ENCODE measurements at places on chromosomes 5 and 9.

DNA sequence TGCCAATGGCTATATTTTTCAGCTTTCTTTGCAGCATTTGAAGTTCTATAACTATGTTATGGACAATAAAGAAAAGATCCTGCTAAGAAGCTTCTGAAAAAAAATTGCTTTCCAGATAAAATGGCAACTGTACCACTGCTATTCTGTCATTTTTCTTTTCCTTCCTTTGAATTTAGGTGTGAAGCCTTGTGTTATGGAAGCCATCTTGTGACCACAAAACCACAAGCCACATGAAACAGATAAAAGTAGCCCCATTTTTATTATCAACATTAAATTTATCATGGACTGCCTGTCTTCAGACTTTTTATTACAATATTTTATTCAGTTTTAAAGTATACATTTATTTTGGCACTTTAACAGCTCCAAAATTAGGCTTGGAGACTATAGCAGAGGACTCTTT lies 289.9 kb upstream of the ACTBL2 start:
- DNase-seq: no peak

- DNase-seq: no peak
Measured at GRCh38 chr9:29802454-29802853, 2229.2 kb upstream of the C9orf72 start.

DNA sequence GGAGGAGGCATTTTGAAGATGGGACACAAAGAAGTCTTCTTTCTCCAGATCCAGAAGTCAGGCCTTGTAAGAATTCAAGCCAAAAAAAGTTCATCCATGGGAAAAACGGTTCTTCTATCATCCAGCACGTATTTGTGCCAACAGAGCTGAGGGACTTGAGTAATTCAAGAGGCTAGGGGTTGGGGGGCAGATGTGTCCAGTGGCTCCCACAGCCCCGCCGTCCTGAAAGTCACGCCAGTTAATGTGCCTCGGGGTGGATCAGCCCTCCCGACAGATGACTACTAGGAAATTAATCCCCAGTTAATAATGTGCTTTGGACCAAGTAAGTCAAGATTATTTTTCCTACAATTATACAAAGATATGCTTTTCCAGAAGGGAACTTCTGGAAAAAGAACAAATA lies 23.4 kb downstream of the NREP start:
- DNase-seq: no peak

DNA sequence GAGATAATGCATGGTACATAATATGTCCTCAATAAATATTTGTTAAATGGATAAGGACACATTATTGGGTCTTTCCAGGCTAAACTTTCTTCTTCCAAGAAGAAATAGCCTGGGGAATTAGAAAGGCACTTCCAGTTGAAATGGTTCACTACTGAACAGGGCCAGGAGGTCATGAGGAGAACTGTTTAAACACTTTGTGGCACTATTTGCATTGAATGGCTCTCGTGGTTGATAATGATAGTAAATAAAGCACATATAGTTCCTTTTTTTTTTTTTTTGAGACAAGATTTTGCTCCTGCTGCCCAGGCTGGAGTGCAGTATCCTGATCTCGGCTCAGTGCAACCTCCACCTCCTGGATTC lies 19.9 kb upstream of the CAST start:
- no peak for DNase-seq

DNA sequence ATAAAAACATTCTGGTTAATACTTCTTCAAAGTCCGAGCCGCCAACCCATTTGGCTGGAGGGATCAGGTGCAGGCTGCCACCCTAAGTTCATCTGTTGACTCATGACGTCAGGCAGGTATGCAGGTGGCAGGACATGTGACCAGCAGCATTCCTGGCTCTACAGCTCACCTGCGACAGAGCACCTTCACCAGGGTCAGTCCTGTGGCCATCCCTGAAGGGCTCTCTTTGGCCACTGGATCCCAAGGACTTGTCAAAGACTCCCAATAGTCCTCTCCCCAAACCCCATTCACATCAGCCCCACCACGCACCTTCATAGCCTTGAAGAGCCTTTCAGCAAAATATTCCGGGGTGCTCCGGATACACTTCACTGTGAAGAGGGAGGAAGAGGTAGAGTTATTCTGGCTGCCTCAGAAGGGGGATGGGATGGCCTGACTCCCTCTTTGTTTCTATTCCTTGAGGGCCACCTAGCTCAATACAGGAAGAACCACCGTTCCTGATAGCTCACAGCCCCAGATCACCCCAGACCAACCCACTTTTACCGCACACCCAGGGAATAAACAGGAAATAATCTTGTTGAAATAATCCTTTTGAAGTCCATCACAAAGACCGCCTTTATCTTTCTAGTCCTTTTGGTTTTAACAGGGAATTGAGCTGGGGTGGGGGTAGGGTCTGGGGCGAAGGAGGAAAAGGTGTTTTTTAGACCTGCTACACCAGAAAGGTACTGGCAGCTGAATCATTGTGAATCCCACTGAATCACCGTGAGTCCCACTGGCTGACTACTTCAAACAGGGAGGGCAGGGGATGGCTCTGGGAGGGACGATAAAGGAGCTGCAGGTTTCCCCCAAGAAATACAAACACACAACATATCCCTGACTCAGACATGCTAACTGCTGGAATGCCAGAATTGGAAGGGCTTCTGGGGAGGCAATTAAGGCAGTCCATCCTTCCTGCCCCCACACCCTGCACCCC lies 26.4 kb downstream of the ANXA6 start:
- DNase-seq: no peak

DNA sequence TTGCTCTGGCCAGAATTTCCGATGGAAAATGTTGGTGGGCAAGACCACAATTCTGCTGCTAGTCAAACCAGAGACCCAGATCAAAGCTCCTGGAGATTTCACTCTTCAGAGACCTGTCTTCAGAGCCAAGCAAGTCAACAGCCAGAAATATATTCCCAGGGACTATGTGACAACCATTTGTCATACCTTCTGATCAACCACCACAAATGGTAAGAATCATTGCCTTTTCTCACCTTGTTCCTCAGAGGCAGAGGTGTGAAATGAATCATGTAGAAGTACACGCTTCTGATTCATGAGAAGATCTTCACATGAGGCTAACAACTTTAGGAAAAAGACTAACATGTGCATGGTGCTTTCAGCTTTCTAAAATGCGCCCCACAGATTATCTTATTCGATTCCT lies 53.5 kb downstream of the SUSD1 start:
- DNase-seq: peak; percentile 12

GRCh38 chr5:139696894-139697658 lies 48.9 kb downstream of the CXXC5 start:
- DNase-seq: peak; percentile 34

DNA sequence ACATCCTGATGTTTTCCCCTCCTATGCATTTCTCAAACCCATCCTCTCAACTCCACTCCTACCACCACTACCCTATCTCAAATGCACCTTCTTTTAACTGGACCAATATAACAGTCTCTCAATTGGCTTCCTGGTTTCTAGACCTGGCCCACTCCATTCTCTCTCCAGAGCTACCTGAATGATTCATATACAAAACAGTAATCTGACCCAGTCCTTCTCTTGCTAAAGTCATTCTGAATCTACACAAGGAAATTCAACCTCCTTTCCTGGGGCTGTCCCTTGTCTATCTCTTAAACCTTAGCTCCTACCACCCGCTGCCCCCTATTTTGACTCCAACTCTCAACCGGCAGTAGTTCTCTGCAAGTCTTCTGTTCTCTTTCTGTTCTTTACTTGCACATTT lies 97.2 kb downstream of the PCSK1 start:
- DNase-seq: no peak

DNA sequence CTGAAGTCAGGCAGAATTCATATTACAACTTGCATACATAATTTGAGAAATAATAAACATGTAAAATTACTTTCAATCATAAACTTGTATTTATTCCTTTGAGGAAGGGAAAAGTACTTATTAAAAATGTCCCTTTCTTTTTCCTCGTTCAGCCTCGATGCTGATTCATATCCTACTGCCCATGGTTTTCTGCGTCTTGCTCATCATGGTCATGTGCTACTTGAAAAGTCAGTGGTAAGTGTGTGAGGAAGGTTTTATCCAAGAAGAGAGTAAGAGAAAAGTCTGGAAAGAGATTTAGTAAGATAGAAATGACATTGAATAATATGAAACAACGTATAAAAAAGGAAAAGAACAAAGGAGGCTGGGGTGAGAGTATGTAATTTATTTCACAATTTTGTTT lies 85.9 kb downstream of the OSMR start:
- no peak for DNase-seq

- DNase-seq: no peak
Measured at GRCh38 chr9:105194234-105194633, 50.2 kb upstream of the SLC44A1 start.

DNA sequence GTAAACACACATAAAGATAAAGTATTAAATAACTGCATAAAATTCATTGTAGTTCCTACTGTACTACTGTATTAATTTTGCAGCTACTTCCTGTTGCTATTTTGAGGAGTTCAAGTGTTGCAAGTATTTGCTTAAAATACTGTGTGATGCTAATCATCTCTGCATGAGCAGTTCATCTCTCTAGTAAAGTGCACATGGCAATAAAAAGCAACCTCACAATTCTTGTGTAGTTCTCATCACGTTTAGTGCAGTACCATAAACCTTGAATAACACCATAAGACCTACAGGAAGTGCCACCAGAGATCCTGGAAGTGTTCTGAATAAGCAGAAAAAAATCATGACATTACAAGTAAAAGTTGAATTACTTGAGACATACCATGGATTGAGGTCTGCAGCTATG lies 34.6 kb downstream of the CPLANE1 start:
- peak; percentile 11 for DNase-seq

GRCh38 chr9:104869811-104870210 lies 58.1 kb downstream of the ABCA1 start:
- DNase-seq: no peak

- DNase-seq: no peak
Measured at GRCh38 chr9:119179701-119180100, 189.5 kb downstream of the BRINP1 start.

DNA sequence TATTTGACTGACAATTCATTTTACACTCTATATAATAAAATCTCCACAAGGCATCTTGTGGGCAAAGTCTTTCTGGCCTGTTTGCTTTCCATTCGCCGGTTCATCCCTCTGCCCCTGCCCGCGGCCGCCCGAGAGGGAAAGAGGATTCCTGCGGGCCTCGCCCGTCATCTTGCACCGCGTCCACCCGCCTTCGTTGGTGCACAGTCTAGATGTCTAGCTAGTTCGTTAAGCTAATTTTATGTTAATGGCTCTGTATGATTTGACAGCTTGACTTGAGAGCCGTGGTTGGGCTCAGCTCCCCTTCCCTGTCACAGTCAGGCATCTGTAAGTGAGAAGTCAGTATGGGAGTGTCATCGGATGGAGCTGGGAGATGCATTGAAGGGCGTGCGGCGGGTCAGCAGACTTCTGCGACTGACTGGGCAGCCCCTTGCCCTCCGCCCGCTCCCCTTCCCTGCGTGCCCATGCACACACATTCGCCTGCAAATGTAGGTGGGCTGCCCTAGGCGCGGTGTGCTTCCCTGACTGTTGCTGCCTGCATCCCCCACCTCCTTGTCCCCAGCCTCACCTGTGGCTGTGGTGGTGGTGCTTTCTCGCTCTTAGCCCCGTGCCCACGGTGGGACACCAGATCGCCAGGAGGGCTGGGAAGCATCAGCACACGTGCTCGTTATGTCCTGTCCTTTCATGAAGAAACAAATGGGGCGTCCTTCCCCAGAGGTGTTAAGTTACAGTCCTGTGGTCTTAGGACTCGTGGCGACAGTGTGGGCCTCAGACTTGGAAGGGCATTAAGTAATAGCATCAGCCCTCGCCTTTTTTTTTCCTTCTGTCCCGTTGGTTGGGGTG lies 25.9 kb upstream of the PRDM12 start:
- no peak for DNase-seq

DNA sequence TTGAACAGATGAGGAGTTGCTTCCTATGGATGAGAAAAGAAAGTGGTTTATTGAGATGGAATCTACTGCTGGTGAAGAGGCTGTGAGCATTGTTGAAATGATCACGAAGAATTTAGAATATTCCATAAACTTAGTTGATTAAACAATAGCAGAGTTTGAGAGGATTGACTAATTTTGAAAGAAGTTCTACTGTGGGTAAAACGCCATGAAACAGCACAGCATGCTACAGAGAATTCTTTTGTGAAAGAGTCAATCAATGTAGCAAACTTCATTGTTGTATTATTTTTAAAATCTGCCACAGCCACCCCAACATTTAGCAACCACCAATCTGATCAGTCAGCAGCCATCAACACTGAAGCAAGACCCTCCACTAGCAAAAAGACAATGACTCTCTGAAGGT lies 309.1 kb downstream of the SPOCK1 start:
- no peak for DNase-seq

DNA sequence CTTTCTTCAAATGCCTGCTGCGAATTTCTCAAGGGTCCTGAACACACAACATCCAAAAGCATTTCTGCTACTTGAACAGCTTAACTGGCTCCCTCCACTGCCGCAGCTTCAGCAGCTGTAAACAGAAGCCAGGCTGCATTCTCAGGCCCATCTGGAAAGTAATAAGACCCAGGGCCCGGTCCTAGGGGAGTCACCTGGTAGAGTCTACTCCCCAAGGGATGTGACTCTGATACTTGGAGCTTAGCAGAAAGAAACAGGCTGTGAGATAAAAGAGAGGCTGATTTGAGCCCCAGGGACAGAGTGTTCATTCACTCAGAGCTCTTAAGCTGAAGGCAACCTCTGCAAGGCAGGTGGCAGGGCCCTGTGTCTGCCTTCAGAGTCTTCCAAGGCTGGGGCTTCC lies 356.8 kb downstream of the SPOCK1 start:
- DNase-seq: no peak

DNA sequence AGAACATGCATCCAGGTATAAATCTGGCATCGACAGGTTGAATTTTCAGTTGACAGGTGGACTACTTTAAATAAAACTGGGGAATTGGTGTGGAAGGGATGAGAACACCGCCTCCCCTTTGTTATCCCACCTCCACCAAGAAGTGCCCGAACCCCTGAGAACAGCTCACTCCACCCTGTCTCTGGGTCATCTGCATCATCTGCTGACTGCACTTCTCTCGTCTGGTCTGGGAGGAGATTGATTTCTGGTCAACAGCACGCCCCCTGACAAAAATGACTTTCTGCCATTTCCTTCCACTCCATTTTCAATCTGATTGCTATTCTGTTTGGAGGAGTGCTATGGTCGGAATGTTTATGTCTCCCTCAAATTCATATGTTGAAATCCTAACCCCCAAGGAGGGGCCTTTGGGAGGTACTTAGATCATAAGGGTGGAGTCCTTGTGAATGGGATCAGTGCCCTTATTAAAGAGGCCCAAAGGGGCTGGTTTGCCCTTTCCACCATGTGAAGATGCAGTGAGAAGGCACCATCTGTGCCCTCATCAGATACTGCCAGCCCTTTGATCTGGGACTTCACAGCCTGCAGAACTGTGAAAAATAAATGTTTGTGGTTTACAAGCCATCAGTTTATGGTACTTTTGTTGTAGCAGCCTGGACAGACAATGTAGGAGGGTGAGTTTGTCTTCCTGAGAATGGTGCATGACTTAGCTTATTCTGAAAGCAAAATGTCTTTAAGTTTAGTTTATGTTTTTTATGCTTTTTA lies 145.7 kb downstream of the EGFLAM start:
- DNase-seq: no peak
